ENCODE measurements at places on chromosomes 3 and 15.

DNA sequence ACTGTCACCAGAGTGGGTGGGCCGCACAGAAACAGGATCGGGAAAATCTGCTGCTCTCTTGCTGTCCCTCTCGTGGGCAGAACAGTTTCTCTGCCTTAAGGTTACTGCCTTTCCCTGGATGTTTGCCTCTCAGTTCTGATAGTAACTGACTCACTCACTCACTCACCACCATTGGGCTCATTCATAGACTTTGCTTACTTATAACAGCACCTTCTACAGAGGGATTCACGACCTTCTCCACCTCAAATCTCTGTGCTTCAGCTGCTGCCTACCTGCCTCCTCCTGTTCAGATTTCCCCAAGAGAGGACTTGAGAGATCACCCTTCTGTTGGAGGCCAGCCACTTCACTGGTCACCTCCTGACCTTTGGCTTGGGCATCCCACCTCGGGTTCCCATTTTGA lies 147.7 kb upstream of the ICE2 start:
- DNase-seq, result no peak

- no peak for DNase-seq
Measured at GRCh38 chr3:108067768-108068167, 23.1 kb downstream of the CD47 start.

DNA sequence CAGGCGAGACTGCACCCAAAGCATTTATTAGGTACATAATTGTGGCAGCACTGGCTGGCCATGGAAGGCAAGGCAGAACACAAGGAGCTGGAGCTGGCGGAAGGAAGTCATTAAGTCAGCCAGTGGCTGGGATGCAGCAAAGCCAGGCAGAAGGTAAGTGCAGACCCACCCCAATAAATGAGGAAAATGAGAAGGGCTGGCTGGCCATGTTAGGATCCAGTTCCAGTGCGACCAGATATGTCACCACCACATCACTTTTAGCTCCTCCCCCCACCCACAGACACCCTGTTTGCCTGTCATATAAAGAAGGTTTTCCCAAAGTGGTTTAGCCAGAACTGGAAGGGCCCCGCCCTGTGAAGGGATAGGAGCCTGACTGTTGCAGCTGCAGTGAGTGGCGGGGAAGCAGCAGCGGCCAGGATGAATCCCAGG lies at the start of gene FURIN:
Gene FURIN, plus strand, starts transcription at position 328 of the 429 bp plus-strand sequence. CDS start 7,153 bp downstream, outside the sequence.
- DNase-seq, result no peak

- DNase-seq, result no peak
Measured at GRCh38 chr3:13132281-13132680, 59.1 kb upstream of the IQSEC1 start.

GRCh38 chr3:123606527-123606926 lies 21.7 kb upstream of the HACD2 start:
- no peak for DNase-seq

- no peak for DNase-seq
Measured at GRCh38 chr3:56296361-56296760, 171.9 kb downstream of the ERC2 start.

DNA sequence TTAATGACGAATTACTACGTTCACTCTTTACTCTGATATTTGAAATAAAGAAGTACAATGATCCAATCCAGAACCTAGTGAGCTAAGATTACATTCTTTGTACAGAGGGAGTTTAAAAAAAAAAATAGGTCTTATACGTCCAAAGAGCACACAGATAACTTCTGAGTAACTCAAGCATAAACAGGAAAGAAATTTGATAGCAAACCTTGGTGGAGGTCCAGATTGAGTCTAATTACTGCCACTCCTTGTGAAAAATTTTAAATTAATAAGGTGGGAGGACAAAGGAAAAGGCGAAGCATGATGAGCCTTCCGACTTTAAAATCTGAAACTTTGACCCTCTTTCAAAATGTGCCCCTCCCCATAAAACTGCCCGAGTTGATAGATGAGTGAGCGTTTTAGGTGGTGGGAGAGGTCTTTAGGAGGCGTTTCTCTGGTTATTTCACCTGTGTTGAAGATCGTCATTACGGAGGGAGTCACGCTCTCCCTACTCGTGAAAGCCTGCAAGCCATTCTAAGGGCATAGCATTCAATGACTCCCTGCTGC lies 127.0 kb upstream of the ROBO2 start:
- DNase-seq, result no peak

DNA sequence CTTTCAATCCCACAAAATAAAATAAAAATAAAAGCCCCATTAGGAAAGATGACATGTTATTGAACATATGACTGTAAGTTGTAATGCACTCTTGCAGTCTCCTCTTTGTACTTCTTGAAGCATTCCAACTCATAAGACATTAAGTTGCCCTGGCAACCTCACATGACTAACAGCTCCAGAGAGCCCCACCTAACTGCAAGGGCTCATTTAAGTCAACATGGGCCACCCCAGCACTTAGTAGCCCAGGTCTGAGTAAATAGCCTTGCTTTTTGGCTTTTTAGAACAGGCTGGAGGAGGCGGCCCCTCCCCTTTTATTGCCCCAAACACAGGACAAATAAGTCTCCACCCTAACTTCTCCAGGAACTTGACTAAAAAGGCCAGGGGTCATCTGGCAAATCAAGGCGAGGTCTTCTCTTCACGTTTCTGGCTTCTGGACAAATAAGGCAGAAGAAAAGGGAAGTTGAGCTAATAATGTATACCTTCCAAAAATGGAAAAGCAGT lies 135.1 kb downstream of the TMCO5A start:
- DNase-seq, result peak; percentile 12

DNA sequence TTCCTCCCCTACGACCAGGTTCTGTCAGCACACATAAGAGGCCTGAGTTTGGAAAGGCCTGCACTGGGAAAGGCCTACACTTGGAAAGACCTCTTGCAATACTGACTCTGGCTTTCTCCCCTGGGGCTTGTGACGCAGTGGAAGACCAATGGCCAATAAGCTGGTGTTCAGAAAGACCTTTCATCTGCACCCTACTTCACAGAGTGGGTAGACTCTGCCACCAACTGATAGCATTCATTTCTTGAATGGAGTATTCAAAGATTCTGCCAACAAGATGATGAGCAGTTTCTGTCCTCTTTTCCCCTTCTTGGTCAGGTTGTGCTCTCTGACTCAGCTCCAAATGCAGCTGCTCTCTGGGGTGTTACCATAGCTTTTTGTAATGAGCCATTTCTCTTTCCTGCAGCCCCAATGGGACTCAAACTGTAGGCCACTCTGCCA lies 48.8 kb downstream of the TIPARP start:
- no peak for DNase-seq

DNA sequence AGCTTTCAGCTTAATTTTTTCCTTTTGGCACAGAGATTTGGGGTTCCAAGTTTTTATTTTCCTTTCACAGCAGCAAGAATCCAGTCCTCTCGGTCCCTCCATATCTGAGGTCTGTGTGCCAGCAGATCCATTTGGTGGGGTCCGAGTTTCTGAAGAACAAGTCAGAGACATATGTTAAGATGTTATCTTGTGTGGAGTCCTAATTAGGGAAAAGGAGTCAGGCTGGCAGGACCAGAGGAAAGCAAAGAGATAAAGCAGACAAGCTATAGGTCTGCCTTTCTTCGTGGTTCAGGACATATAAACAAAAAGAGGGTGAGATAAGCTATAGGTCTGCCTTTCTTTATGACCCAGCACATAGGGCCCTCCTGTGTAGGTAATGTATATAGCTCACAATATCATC lies 54.9 kb downstream of the TMED3 start:
- no peak for DNase-seq

DNA sequence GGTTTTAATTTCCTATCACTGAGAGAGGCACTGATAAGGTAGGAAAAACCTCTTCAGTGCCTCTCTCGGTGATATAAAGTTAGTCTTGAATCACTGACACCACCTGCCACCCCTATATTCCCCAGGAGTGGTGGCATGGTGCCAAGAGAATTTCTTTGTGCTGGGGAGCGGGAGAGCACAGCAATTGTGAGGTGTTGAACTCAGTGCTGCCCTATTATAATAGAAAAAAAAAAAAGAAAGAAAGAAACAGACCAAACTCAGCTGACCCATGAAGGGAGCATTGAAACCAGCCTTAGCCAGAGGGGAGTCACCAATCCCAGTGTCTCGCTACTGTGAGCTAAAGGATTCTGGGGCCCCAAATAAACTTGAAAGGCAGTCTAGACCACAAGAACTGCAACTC lies 201.4 kb upstream of the STT3B start:
- DNase-seq, result no peak

GRCh38 chr3:158103081-158103886 lies 2.9 kb downstream of the SHOX2 start:
- DNase-seq, result no peak

GRCh38 chr3:17639257-17639656 lies 103.2 kb downstream of the TBC1D5 start:
- DNase-seq, result no peak

DNA sequence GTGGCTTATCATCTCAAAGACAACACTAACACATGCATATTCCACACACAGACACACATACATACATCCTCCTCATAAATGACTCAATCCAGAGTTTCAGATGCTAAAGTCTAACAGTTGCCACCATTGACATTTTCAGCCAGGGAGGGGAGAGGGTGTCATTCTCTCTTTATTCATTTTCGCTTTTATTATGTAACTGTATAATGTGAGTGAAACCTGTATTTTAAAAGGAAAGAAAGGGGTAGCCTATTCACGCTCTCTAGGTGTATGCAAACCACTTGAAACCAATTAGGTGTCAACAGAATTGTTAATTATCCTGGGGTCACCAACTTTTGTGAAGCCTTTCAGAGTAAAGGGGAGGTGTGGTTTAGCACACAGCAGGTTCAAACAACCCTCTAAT lies 1282.9 kb downstream of the ROBO2 start:
- DNase-seq, result no peak

- DNase-seq, result no peak
Measured at GRCh38 chr15:41566121-41566885, 7.3 kb downstream of the TYRO3 start.

Data from SK-N-MC (cell line).